ENCODE measurements at places on chromosomes 5 and 9. TPM values are rescaled to one million over a fixed set of nuclear protein-coding genes. Genes with fewer than 3 reads are reported as not detected.

The FOXD4 gene
- 0.13 TPM for total RNA-seq

The ZNF883 gene
- 0.65 TPM for total RNA-seq

The PHF19 gene
- 89.0 TPM for total RNA-seq

The ADAMTS2 gene
- 0.03 TPM for total RNA-seq

The LECT2 gene
- total RNA-seq: not detected

The DIAPH1 gene
- total RNA-seq: 96.8 TPM

The OLFML2A gene
- 31.4 TPM for total RNA-seq

The EFNA5 gene
- total RNA-seq: 16.3 TPM

The RICTOR gene
- total RNA-seq: 8.6 TPM

The IFNK gene
- total RNA-seq: not detected

The CYSRT1 gene
- 5.0 TPM for total RNA-seq

The ELP1 gene
- total RNA-seq: 18.8 TPM

The SREK1 gene
- 25.2 TPM for total RNA-seq

The SPINK4 gene
- total RNA-seq: not detected

The ANXA2R gene
- total RNA-seq: 3.0 TPM

The HACD4 gene
- 1.0 TPM for total RNA-seq

The PTGS1 gene
- total RNA-seq: 1.6 TPM
